ENCODE measurements at places on chromosomes 12 and 14.

- DNase-seq, result no peak
Observed at GRCh38 chr12:38588624-38589305, 272.2 kb downstream of the ALG10B start.

DNA sequence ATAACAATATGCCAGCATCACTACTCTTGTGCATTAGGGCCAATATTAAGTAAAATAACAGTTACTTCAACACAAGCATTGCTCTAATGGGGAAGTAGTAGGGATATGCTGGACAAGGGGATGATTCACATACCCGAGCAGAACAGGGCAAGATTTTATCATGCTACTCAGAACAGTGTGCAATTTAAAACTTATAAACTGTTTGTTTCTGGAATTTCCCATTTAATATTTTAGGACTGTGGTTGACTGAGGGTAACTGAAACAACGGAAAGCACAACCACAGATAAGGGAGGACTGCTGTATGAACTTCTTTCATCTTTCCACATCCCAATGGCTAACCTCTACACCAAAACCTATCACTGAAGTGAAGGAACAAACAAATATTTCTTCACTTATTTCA lies 36.8 kb downstream of the SARNP start:
- no peak for DNase-seq

DNA sequence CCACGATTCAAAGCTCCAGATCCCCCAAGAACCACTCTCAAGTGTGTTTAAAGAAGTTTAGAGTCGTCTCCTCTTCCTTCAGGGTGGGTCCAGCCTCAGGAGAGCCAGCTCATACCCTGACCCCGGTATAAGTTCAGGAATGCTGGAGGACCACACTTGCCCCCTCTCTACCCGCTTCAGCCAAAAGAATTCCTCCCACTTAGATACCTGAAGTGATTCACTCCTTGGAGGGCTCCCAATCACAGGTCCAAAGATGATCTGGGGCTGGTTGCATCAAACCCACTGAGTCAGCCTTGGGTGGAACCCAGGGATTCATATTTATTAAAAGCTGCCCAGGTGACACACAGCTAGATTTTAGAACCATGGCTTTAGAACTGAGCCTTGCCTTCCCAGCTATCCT lies 133.5 kb upstream of the PARP11 start:
- DNase-seq, result no peak

DNA sequence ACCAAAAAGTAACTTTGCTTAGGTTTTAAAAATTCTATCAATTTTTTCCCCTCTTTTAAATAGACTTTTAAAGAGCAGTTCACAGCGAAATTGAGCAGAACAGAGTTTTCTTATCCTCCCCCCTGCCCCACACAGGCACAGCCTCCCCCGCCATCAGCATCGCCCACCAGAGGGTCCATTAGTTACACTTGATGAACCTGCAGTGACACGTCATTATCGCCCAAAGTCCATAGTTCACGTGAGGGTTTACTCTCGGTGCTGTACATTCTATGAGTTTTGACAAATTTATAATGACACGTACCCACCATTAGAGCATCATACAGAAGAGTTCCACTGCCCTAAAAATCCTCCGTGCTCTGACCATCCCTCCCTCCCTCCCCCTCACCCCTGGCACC lies 58.4 kb downstream of the FZD10 start:
- no peak for DNase-seq

DNA sequence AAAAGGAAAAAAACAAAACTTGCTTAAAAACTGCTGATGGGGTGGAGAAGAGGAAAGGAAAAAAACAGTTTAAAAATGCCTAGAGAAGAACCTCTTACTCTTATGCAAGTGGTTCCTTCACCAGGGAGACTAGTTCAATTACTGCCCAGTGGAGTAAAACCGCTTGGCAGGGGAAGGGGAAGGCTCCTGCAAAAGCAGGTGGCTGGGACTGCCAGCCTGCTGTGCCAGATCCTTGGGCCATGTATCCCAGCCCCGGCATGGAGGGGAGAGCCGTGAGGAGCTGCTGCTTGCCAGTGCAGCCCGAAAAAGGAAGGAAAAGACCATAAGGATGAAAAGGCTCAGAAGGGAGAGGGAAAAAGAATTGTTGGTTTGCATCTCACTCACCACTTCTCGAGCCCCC lies 123.0 kb downstream of the FSCB start:
- DNase-seq, result no peak

- no peak for DNase-seq
Observed at GRCh38 chr12:132188916-132189325, 44.7 kb downstream of the NOC4L start.

GRCh38 chr12:47397664-47398281 lies 308.1 kb downstream of the RPAP3 start:
- no peak for DNase-seq

DNA sequence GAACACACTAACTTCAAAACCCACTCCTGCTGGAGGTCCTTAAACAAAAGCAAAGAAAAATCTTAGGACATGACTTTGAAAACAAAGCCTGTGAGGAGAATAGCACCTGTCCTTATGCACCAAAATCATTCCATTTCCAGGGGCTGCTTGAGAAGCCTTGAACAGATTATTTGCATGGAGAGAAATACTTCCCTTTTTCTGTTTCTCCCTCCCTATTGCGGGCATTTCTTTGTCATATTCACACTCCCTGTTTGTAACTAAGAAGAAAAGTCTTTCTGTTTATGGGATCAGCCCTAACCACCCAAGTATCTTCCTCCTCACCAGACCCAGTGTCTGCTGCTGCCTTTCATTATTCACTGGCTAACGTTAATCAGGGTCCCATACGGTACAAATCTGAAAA lies 218.8 kb downstream of the DPF3 start:
- no peak for DNase-seq

Data from T-helper 17 cell (primary cell).